Uterus (tissue), 4 donors: ENCODE measurements at places on chromosomes 3 and 15.

DNA sequence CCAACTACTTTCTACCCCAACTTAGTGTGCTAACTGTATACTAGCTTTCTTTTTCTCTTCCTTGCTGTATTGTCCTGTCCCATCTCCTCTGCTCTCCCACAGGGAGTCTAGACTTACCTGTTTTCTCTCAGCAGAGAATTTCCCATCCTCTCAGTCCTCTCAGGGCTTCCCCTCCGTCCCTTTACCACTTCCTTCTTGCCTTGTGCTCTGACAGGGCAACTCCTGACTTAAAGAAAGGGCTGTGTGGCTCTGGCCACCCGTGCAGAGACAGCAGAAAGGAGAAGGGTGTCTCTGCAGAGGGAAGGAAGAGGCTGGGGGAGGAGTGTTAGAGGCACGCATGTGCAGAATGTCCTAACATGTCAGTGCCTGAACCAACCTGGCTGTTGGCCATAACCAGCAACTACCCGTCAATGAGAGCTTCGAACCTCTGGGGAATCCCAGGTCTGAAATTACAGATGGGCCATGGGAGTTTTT, at the start of gene GCSAM:
Gene GCSAM (minus strand): TSS at position 274 of the 474 bp plus-strand sequence. CDS start 128 bp downstream, at position 146.
- DNase-seq, result no peak

DNA sequence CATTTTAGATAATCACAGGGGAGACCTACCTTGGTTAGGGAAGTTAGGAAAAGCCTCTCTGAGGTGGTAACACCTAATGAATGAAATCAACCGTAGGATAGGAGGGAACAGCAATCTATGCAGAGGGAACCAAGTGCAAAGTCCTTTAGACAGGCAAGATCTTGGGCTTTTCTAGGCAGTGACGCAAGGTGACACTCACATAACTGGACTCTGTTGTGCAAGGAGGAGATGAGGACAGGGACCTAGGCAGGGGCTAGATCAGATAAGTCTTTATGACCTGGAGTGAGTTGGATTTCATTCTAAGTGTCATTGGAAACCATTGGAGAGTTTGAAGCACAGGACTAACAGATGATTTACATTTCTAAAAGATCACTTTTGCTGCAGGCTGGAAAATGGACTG, 4.6 kb upstream of the LMOD3 start:
- DNase-seq, result no peak

DNA sequence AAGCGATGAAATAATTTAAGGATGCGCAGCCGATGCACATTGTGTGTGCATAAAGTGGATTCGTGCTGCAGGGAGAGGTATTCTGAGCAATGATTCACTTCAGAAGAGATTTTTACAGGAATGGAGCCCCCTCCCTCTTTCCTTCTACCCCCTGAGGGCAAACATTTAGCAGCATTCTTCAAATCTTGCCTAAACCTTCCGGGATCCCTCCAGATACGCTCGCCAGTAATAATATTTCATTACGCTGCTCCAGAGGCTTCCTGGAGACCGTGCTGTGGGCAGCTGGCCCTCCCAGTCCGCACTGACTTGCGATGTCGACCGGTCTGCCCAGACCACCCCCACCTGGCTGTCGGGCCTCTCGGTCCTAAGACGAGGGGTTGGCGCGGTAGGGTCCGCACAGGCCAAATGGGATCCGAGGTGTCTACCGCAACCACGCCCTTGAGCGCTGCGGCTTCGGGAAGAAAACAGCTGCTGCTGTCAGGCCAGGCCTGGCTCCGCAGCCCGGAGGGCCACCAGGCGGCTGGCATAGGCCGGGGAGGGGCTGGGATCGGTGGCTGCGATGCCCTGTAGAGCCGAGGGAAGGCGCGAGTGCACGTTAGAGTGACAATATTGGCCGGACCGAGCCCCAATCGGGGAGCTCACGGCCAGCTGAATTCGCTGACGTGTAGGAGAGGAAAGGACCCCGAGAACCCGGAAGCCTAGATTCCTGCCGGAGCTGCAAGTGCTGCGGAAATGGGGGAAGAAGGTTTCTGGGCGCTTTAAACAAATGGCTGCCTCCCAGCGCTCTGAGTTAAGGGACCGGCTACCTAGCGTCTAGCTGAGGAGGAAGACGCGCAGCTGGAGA, 14.3 kb downstream of the ZIC4 start:
- no peak for DNase-seq

DNA sequence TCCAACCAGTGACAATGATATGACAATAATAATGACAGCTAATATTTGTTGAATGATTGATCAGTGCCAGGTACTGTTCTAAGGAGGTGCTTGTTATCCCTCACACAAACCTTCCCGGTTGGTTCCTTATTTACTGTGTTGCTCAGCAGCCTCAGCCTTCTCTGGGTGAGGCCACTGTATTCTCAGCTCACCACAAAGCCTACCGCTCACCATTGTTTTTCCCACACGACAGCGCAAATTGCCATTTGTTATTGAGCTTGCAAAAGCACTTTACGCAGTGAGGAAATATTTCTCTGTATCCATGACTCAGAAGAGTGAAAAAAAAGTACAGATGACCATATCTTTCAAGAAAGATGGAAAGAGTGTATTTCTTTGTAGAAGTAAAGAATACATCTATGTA, 49.5 kb upstream of the PDZRN3 start:
- no peak for DNase-seq

GRCh38 chr15:92146511-92147150, 247.1 kb upstream of the ST8SIA2 start:
- DNase-seq, result no peak

GRCh38 chr3:128236657-128237056, 83.4 kb downstream of the EEFSEC start:
- no peak for DNase-seq

DNA sequence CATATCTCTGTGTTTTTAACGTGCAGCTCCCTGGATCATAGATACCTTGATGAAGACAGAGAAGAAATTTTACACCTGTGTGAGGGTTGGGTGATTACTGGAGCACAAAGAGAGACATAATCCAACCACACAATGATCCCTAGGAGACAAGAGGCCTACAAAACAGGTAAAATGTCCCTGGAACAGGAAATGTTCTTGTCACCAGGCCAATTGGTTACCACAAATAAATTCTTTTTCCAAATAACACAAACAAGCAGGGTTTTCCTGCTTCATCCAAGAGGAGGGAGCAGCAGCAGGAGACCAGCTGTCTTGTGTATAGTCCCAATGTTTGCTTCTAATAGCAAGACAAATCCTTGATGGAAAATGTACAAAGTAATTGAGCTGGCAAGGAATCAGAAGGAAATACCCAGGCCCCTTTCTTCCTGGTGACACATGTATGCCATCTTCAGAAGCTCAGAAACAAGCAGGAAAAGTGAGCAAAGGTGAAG, 1.4 kb downstream of the MGLL start:
- DNase-seq, result no peak

DNA sequence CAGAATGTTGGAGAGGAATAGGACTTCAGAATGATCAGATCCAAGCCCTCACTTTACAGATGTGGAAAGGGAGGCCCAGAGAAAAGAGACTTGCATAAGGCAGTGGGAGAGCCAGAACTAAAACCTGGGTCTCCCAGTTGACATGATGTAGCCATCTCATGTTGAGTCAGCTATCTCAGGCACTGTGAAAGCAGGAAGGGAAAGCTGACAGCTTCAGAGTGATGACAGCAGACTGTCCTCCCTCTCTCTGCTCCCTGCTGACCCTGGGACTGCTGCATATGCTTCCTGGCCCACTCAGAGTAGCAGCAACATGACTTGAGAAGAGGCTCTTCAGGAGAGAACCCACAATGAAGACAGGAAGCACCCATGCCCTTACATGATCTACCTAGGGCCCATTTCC, 14.7 kb downstream of the FHIT start:
- DNase-seq, result no peak

- no peak for DNase-seq
Measured at GRCh38 chr3:94647131-94647530, 584.3 kb downstream of the NSUN3 start.

- no peak for DNase-seq
Measured at GRCh38 chr3:31448882-31449243, 83.9 kb upstream of the STT3B start.

- no peak for DNase-seq
Measured at GRCh38 chr3:151307583-151308488, 8.8 kb downstream of the GPR87 start.

- no peak for DNase-seq
Measured at GRCh38 chr3:179189759-179190158, 41.6 kb downstream of the PIK3CA start.

- DNase-seq, result peak; percentile 80
Measured at GRCh38 chr3:50340448-50341329, at the start of gene RASSF1. RASSF1 (minus strand) TSS chr3:50340836; CDS start chr3:50340805, 31 bp downstream.

- DNase-seq, result no peak
Measured at GRCh38 chr15:89829616-89830440, 15.2 kb upstream of the ANPEP start.

DNA sequence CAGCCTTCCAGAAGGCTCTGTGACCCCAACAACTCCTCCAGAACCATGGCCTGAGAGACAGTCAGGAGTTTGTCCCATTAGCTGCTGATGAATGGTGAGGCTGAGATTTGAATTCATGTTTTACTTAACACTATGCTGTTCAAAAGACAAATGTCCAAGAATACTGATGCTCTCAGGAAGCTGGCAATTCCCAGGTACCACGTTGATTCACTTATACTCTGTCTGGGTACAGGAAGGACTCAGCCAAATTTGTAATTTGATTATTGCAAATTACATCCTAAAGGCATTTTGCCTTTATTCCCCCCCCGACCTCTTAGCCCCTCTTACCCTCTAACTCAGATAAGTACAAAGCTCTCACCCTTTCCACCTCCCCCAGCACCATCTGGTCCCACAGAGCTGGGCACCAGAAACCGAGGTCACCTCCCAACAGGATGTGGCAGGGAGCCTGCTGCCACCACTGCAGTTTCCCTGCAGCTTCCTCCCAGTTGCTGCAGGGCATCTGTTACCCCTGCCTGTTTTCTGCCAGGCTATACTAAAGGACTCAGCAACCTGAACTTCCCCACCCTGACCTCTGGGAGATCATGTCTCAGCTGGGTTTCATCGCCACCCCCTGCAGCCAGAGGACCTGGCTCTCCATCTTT, 33.6 kb downstream of the EAF1 start:
- DNase-seq, result no peak

- DNase-seq, result no peak
Measured at GRCh38 chr3:49035281-49035680, 6.1 kb upstream of the IMPDH2 start.

DNA sequence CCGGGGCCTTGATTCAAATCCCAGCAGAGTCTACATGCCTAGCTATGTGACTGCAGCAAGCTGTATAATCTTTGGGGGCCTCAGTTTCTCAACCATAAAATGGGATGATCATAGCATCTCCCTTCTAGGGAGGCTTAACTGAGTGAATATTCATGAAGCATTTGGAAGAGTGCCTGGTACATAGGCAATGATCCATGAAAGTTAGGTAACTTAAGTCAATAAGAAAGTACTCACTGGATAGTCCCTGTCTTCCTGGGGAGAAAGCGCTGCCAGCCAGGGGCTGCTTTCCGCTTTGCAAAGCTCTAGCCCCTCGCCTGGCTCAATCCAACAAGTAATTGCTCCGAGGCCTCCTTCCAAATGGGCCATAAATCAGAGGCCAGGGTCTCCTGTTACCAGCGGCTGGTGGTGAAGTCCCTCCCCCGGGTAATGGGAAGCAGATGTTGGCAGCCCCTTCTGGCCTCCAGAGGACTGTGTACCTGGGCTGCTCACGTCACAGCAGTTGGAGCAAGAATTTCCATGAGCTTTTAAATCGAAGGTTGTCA, 521.9 kb upstream of the PROK2 start:
- DNase-seq, result peak; percentile 53

DNA sequence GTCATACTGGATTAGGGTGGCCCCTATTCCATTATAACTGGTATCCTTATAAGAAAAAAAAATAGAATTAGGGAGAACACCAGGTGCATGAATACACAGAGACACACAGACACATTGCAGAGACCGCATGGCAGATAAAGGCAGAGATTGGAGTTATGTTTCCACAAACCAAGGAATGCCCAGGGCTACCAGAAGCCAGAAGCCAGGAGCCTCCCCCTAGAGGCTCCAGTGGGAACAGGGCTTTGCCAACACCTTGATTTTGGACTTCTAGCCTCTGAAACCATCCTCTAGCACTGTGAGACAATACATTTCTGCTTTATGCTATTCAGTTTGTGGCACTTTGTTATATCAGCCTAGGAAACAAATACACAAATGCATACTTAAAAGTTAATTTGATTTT, 10.4 kb downstream of the GOLM2 start:
- no peak for DNase-seq

DNA sequence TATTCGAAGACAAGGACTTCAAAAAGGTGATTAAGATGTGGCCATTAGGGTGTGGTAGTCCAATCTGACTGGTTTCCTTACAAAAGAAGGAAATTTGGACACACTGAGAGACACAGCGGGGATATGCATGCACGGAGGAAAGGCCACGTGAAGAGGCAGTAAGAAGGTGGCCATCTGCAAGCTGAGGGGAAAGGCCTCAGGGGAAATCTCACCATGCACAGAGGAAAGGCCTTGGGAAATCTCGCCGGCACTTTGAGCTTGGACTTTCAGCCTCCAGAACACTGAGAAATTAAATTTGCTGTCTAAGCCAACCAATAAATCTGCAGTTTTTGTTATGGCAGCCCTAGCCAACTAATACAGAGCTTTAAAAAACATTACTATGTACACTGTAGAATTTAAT, 78.8 kb downstream of the DLG1 start:
- DNase-seq, result no peak

DNA sequence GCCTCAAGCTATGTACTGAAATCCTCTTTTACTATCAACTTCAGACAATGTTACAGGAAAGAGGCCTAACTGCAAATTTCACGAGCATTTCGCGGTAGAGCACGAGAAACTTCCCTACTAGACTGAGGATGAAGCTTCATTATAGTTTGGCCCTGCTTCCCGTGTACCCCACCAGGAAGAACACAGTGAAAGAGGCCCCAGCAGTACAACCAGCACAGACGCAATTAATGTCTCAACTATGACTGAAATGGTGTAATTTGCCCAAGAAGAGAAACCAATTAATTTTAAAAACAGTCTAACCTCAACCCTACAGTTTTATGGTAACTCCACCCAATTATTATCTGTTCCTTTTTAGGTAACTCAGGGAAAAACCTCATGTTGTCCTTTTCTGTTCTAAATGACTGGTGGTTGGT, 12.1 kb downstream of the CHSY1 start:
- DNase-seq, result no peak

GRCh38 chr3:9884555-9885165, 4.6 kb upstream of the CIDEC start:
- DNase-seq, result peak; percentile 82

GRCh38 chr3:96491868-96492267, 322.5 kb upstream of the EPHA6 start:
- no peak for DNase-seq

- DNase-seq, result no peak
Measured at GRCh38 chr15:97914711-97915110, 45.8 kb upstream of the ARRDC4 start.

DNA sequence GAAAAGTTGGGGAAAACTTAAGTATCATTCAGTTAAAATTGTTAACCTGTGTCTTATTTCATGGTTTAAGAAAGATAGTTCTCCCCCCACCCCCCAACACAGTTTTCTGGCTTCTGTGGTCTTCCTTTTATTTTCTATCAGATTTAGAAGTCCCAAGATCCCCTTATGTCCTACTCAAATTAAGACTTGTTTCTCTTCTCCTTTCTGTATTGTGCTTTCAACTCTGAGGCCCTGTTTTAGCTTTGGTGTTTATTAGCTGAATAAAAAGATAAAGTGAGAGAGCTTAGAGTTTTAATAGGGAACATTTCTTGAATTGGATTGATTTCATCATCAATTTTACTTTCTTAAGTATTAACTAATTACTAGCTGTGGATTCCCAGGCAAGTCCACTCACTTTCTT, 62.6 kb downstream of the AKAP13 start:
- no peak for DNase-seq

GRCh38 chr15:90934949-90935751, at the start of gene UNC45A:
UNC45A (plus strand) TSS chr15:90935285; CDS start chr15:90935325, 40 bp downstream.
- DNase-seq, result peak; percentile 91
